HS-27A (cell line): ENCODE measurements at places on chromosomes 7 and 10.

- DNase-seq = no peak
These were observed 40.3 kb downstream of the HIPK2 start for GRCh38 chr7:139737221-139738100.

DNA sequence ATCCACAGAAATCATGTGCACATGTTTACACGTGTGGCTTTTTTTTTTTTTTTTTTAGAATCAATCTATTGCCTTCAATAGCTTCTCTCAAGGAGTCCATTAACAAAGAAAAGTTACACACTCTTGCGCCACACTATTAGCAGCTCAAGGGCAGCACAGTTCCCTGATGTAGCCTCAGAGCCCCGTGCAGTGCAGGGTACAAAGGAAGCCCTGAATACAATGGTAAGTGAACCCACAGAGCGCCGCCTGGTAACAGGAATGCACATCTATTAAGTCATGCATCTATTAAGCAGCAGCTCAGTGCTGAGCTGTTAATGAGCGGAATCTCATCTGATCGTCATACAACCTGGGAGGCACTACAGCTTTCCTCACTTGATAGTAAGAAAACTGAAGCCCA is 113.7 kb upstream of the PDLIM1 start:
- DNase-seq = no peak

DNA sequence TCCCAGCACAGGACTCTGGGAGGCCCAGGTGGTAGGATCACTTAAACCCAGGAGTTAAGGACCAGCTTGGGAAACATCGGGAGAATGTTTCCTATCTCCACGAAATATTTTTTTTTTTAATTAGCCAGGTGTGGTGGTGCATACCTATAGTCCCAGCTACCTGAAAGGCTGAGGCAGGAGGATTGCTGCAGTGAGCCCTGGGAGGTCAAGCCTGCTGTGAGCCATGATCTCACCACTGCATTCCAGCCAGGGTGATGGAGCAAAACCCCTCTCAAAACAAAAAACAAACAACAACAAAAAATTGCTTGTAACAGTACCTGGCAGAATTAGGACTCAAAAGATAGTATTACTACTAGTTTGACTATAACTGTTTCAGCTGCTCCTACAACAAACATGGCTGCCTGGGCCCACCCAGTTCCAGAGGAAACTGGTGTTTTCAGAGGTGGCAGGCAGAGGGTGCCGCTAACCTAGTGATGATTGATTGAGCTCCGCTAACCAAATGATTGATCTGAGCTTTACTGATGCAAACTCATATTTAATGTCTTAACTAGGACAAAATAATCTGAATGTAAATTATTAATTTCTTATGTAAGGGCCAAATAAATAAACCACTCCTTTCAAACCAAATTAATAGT is 57.0 kb downstream of the AP3M1 start:
- no peak for DNase-seq

- DNase-seq = no peak
These were observed 2.0 kb upstream of the GDF10 start for GRCh38 chr10:47297866-47298540.

DNA sequence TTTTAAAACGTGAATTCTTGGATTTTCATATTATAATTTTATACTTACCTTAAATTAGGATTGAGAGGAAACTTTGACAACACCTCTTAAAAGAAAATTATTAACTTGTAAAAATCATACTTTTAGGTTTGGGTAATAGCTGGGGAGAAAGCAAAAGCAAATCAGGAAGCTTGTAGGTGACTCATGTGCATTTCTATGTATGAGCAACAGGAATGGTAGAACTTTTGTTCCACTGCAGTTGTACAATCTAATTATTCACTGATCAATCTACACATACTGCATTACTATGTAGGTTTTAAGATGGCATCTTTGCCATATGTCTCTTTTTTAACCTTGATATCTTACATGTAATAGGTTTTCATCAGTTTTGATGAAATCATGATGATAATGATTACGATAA is 223.2 kb downstream of the PRKG1 start:
- DNase-seq = peak; percentile 3

DNA sequence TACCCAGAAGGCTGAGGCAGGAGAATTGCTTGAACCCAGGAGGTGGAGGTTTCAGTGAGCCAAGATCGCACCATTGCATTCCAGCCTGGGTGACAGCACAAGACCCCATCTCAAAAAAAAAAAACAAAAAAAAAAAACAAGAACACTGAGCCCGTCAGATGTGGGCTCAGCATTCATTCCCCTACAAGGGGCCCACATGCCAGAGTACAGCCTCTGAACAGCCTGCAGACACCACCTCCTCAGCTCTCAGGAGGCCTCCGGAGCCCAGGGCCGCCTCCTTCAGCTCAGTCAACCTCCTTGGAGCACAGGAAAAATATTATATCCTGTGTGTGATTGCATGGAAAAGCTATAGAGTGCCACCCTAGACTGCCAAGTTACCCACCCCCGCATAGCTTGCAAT is 112.3 kb downstream of the ABLIM1 start:
- no peak for DNase-seq

DNA sequence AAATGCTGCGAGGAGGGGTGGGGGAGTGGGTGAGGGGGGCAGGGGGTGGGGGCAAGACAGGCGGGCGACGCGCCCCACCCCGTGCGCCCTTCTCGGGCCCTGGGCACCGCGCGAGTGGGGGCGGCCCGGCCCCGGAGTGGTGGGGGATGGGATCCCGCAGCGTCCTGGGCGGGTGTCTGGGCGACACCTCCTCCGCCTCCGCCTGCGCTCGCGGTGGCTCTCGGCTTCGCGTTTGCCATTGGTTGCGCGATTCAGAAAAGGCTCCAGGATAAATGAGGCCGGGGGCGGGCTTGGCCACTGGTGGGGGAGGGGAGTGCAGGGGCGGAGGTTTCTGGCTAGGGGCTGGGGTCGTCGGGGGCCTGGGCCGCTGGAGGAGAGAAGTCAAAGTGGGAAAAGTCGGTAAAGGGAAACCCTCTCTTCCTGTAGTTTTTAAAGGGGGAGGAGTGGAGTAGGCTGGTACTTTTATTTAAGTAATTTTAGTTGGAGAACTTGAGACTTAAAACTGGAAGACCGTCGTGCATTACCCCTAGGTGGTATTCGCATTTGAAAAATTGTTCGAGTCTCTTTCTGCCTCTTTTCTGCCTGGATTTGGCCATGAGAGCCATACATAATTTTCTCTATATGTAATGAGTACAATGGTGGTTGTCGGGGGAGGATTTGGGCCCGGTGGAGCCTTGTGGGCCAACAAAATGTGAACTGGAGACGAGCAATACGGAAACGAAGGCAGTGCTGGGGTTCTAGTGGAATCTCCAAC is 992 bp upstream of the IGF2BP3 start:
- no peak for DNase-seq

DNA sequence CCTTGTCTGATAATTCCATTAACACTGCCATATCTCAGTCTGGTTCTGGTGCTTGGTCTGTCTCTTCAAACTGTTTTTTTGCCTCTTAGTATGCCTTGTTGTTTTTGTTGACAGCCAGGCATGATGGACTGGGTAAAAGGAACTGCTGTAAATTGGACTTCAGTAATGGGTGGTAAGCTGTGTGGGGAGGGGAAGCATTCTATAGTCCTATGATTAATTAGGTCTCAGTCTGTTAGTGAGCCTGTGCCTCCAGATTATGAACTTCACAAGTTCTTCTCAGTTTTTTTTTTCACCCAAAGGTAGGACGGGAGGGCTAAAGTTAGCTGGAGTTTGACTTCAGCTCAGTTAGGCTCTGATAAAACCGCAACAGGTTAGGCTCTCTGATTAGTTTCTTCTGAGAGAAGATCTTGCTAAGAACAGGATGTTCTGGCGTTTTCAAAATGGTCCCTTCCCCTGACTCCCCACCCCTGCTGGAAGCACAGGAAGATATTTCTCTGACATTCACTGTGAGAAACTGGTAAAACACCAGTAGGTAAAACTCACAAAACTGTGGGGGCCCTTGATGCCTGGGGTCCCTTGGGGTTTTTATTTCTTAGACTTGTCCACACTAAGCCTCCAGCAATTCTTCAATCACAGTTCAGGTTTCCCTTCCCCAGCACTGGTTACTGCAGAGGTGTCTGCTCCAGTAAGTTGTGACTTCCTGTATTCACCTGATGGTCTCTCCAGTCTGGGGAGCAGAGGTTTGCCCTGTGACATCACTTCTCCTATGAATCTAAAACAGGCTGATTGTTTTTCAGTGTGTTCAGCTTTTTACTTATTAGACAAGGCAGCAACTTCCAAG is 43.3 kb upstream of the CCDC71L start:
- DNase-seq = no peak

GRCh38 chr7:150897502-150898474 is 45.5 kb downstream of the AOC1 start:
- no peak for DNase-seq

- peak; percentile 86 for DNase-seq
These were observed 44.4 kb downstream of the MYPN start for GRCh38 chr10:68153473-68154210.

DNA sequence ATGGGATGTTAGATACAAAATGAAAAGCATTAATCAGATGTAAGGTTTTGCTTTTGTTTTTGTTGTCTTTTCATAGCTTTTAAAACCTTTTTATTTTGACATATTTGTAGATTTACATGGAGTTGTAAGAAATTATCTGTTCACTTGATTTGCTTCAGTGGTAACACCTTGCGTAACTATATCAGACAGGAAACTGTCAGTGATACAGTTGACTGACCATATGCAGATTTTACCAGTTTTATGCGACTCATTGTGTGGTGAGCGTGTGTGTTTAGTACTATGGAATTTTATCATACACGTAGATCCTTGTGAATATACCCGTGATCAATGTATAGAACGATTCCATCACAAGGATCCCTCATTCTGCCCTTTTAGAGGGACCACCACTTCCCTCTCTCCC is 701.4 kb downstream of the SUGCT start:
- DNase-seq = no peak

DNA sequence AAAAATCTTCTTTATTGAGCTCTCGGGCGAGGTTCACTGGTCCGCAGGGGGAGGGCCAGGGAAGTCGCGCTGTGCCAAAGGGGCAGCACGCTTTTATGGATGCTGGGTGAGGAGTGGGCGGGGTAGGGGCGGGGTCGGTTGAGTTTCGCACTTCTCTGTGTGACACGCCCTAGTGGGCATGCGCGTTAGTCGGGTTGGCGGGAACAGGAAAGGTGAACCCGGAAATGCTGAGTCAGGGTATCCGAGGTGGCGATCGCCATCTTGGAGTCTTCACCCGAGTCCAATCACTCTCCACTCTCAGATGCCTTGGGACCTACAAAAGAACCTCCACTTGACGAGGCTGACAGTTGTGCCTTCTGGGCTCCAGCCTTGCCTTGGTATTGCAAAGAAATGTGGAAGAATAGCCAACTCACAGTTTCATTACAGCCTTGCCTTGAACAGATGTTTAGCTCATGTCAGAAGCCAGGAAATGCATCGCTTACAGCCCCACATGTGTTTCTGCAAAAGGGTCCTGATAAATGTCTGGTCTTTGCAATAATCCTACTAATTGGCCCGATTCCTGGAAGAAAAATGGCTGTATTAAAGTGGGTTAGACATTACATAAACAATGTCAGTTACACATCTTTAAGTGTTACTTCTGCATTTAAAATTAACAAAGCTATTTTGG is 64.1 kb downstream of the AHR start:
- DNase-seq = no peak

DNA sequence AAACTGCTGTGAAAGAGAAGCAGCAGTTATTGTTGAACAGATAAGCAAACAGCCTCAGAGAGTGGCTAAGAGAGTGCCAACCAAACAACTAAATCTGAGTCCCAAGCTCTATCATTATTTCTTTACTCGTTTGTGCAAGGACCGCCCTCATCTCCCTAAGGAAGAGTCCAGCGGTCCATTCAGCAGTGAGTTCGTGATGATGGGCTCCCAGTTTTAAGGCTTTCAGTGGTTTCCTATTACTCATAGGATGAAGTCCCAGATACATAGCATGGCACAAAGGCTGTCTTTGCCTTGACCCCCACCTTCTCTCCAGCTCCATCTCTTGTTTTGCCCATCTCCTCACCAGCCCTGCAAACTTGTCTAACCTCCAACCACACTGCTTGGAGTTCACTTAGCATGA is 24.3 kb upstream of the PDE1C start:
- no peak for DNase-seq

DNA sequence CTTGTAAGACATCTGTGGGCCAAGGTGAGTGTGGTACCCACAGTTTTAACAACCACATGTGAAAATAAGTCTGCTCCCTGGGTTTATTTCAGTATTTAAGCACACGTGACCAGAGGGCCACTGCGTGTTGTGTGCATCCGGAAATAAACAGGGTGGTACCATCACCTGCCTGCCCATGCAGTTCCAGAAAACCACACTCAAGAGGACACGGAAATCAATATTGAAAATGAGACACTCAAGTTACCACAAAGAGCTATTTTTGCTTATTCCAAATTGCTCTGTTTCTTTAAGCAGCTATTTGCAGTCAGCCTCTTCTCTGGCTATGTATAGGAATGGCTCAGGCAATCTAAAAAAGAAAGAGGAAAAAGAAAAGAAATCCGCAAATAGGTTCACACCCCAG is 71.8 kb upstream of the LOXL4 start:
- DNase-seq = no peak

DNA sequence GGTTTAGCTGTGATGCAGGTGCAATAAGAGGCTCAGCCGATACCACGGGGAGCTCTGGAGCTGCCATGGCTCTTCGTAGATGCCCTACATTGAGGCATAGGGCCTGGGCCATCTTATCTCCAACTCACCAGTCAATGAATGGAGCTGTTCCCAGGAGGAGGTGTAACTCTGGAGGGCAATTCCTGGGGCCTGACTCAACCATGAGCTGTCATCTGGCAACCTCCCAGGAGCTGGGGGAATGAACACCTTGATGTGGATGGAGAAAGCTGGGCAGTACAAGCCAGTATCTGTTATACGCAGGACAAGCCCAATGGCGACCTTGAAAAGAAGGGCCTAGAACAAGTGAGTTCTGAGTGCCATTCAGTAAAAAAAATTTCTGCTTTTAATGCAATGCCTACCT is 224.0 kb upstream of the PLXDC2 start:
- DNase-seq = no peak

GRCh38 chr10:45238896-45239295 is 76.5 kb downstream of the OR13A1 start:
- DNase-seq = no peak

DNA sequence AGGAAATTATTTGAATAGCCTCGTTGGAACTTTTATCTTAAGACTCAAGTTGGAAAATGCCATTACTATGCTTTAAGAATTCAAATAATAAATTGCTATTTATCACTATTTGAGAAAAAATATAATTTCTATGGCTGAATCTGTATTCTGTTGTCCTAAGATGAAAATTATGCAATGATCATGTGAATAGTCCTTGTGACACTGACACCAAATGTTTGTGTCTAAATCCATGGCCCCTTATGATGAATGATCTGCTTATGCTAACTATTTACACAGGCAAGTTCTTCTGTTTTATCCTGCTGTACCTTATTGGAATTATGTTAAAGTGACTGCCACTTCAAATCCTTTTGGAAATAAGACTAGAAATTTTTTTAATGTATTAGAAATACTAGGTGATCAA is 208.7 kb downstream of the DOCK4 start:
- no peak for DNase-seq

- no peak for DNase-seq
These were observed 515 bp downstream of the FAM149B1 start for GRCh38 chr10:73168465-73168803.

DNA sequence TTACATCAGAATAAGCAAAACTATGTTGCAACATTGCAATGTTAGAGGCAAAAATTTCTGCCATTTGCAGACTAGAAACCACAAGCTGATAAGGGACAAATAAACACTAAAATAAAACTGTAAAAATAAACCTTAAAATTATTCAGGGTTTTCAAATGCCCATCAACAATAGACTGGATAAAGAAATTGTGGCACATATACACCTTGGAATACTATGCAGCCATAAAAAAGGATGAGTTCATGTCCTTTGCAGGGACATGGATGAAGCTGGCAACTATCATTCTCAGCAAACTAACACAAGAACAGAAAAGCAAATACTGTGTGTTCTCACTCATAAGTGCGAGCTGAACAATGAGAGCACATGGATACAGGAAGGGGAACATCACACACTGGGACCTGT is 385.0 kb downstream of the PHF14 start:
- DNase-seq = no peak
